ENCODE measurements at places on chromosomes 7 and 10. TPM values are rescaled to one million over a fixed set of nuclear protein-coding genes. Genes with fewer than 3 reads are reported as not detected.

GRCh38 chr7:120857588-120858573 lies at the start of gene TSPAN12:
TSPAN12 (minus strand) TSS chr7:120858144; CDS start chr7:120856763, 1,381 bp downstream.
- peak; percentile 91 for DNase-seq

DNA sequence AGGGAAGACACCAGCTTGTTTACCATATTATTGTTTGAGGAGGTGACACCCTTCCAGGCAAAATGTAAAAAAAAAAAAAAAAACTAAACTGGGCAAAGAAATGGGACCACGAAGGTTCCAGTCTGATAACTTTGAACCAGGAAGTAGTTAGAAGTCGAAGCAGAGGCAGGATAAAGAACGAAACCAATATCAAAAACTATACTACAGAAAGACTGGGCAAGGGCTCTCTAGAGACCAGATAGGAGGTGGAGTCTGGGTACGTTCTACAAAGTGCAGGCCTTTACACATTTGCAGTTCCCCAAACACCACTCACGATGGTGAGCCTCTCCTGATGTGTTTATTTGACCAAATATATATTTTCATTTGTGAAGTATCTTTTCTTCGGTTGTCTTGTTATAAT lies 125.7 kb upstream of the CDK1 start:
- no peak for DNase-seq

- DNase-seq, result no peak
Observed at GRCh38 chr10:132547421-132547861, 9.9 kb downstream of the INPP5A start.

GRCh38 chr10:124180947-124181549 lies 87.7 kb upstream of the CHST15 start:
- no peak for DNase-seq

GLI3 gene
- 3.7 TPM for total RNA-seq
